CD14-positive monocyte (primary cell): ENCODE measurements at places on chromosomes 1 and 21.

GRCh38 chr21:20949884-20950283, 48.3 kb upstream of the NCAM2 start:
- no peak for DNase-seq

DNA sequence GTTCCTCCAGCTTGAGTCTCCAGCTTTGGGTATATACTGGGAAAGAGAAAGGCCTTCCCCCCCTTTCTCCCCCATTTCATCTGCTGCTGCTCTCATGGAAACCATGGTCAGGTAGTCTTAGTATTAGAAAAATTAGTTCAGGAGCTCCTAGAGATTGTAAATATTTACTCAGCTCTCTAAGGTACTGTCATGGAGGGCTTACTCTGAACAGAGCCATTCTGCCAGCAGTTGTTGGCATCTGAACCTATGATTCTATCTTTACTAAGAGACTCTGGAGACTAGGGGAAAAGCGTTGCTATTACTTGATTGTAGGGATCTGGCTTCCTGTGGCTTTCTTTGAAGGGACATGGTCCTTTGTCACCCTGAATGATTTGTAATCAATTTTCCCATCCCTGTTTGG, 6.1 kb downstream of the INTS3 start:
- DNase-seq, result no peak

DNA sequence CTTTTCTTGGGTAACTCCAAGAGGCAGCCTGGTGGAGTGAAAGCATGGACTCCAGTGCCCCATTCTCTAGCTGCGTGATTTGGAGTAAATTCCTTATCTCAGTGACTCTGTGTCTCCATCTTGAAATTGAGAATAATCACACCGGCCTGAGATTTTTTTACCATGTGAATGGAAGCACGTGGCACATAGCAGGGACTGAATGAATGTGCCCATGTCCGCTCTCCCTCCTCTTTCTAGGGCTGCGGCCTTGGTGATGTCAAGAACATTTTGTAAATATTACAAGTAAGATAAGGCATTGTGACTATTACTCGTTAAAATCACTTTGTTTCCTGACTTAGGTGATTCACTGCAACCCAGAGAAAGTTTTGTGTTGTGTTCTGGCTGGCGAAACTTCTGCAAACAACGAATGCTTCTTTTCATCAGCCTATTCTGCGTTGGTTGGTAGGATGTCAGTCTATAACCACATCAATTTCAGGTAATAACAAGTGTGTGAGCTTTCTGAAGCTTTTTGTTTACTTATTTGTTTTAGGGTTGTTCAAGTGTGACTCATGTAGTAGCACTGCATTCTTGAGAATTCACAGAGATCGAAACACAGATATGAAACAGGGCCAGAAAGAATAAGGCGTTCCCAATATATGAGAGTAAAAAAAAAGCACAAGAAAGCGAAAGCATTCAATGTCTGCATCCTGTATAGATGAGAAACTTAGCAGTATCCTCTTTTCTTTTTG, 135.7 kb upstream of the SLC45A1 start:
- DNase-seq, result no peak

DNA sequence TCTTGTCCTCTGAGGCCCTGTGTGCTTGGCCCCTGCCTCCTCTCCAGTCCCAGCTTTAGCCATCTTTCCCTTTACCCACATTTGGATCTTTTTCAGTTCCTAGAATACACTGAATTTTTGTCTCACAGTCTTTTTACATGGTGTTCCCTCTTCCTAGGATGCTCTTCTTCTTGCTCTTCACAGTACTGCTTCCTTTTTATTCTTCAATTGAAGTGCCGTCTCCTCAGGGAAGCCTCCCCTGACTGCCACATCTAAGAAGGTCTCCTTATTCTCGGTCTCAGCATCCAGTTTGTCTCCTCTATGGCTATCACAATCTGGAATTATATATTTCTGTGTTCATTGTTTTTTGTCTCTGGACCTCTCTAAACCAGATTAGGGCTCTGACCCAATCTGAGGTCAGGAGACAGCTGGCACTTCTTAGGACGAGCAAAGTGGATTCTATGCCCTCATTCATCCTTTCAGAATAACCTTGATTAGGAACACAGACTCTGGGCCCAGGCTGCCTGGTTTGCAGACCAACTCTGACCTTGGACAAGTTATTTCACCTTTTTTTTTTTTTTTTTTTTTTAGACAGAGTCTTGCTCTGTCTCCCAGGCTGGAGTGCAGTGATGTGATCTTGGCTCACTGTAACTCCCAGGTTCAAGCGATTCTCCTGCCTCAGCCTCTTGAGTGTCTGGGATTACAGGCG, 3.2 kb upstream of the FGR start:
- no peak for DNase-seq

- no peak for DNase-seq
Measured at GRCh38 chr1:115545791-115546733, 95.7 kb upstream of the VANGL1 start.

GRCh38 chr1:155192346-155193274, 15.1 kb downstream of the THBS3 start:
- no peak for DNase-seq

DNA sequence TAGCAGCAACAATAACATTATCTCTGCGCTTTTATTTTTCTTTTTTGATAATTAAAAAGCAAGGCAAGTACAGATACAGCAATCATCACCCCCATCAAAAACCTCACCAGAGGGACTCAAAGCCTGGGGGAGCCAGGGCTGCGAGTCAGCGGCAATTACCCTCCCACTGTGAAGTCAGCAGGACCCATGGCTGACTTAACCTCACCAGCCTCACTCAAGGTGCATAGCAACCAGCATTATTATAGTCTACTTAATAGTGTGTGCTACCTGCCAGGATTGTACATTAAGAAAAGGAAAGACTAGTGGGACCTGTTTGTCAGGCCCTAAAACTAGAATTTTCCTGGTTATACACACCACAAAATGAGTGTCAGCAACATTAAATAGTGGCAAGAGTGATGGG, 28.9 kb upstream of the SERBP1 start:
- no peak for DNase-seq

DNA sequence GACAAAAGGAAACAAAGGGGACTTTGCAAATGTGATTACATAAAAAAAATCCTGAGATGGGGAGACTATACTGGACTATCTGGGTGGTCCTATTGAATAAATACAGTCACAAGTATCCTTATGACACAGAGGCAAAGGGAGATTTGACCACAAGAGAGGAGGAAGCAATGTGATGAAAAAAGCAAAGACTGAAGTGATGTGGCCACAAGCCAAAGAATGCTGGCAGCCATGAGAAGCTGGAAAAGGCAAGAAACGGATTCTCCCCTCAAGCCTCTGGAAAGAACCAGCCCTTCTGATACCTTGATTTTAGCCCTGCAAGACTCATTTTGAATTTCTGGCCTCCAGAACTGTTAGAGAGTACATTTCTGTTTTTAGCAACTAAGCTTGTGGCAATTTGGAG, 36.4 kb downstream of the OLFML2B start:
- no peak for DNase-seq

DNA sequence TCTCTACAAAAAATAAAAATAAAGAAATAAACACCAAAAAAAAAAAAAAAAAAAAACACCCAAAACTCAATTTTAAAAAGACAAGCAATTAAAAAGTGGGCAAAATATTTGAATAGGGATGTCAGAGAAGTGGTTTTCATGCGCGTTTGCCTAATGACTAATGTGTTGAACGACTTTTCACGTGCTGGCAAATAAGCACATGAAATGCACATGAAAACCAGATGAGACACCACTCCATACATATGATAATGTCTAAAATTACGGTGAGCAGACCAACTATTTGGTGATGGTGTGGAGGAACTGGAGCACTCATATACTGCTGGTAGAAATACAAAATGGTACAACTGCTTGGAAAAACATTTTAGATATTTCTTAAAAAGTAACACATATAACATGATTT, 39.4 kb upstream of the UHMK1 start:
- no peak for DNase-seq

- no peak for DNase-seq
Measured at GRCh38 chr1:97340951-97341350, 579.9 kb downstream of the DPYD start.

- DNase-seq, result peak; percentile 8
Measured at GRCh38 chr1:168623003-168623828, 46.8 kb downstream of the XCL1 start.

DNA sequence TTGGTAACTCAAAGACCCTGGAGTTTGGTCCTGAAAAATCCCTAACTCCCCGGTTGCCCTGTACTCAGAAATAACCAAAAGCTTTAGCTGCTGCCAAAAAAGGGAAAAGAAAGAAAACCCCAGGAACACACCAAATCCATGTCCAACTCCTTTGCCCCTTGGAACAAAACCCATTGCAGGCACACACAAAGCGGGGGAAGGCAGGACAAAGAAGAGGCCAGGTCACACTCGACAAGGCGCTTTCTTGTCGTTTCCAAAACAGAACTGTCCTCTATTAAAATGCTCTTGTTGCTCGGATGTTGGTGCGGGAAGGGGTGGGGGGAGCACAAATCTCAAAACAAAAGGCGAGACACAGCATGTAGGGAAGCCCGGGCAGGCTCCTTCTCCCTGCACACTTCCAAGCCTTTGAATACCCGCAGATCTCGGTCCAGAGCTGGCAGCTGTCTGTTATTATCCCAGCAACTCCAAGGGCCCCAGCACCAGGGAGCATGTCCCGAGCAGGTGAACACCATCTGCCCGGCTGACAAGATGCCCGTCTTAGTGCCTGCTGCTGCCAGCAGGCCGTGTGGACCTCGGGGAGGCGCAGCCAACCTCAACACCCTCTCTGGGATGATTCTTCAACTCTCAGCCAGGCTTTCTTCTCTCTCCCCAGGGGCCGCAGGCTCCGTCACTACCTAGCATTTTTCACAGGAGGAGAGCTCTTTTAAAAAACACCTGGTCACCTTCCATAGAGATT, 96.4 kb downstream of the SSBP3 start:
- no peak for DNase-seq

DNA sequence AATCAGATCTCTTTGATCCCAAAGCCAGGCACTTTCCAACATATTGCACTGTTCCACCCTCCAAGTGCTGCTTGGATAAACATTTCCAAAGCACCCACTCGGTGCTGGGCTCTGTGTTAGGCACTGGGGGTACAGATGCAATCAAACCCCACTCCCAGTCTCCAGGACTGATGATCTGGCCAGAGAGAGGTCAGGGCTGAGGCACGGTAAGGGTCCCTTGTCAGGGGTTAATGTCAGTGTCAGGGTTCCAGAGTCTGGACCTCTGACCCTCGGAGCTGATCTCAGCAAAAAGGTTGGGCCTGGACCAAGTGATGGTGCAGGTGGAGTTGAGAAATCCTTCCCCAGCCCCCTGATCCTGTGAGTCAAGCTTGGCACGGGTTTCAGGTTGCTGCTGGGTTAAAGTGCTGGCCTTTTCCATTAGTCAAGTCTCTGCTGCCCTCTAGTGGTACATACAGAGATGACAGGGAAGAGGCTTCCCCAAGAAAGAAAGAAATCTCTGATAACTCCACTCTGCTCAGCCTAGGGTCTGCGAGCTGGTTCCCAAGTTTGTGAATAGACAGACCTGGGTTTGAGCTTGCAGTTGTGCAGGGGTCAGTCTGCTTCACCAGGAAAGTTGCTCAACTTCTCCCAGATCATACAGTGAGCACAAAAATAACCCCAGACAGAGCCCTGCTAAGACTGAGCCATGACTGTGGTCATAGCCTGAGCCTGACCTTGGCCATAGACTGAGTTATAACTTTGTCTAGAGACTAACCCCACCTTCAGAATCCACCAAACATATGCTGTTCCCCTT, 74.6 kb downstream of the DMRTA2 start:
- peak; percentile 54 for DNase-seq

DNA sequence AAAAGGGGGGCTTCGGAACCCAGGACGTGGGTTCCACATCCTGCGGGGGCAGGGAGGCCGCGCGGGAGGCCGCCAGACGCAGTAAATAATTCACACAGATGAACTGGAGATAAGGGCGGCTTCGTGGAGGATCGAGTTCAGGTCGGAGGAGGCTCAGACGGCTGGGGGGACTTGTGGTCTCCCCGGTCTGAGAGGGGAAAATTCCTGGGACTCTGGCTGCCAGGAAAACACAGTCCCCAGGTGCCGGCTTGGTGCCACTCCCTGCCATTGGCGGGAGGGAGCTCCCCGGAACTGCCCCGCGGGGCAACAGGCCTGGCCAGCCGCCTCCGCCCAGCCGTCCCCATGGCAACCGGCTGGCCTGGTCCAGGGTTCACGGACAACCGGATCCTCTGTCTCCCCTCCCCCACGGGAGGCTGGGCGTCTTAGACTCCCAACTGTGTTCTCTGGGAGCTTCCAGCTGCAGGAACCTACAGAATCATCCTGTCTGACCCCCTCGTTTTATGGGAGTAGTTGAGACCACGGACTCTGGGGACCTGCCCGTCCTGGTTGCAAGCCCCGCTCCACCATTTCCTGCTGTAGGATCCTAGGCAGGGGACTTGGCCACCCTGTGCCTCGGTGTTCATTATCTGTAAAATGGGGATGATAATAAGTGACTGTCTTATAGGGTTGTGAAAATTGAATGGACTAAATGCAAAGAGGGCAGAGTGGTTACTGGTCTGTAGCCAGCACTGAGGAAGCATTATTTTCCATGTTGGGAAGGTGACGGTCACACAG, 9.6 kb downstream of the CAMK2N1 start:
- DNase-seq, result no peak

- DNase-seq, result no peak
Measured at GRCh38 chr1:108831225-108831624, 25.7 kb downstream of the AKNAD1 start.

GRCh38 chr1:215146240-215146975, 63.9 kb downstream of the KCNK2 start:
- peak; percentile 16 for DNase-seq
